DMS53 (cell line): ENCODE measurements at places on chromosomes 12 and 14.

DNA sequence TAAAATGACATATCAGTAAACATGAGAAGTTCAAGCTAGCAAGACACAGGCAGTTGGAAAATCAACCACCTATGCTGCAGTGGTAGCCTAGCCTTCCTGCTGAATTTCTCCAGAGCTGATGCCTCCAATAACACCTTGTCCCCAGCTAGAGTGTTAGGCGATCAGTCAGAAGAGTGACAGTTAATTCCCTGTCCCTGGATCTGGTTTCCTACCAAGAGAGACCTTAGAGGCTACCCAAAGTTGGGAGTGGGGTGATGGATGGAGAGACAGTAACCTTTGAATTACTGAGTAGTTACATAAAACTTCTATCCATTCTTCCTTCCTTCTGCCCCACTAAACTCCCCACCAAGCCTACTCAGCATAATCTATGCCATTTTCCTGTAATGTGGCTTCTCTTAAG lies 1.9 kb upstream of the ANO2 start:
- no peak for DNase-seq

GRCh38 chr14:99706107-99706900 lies 22.2 kb downstream of the CYP46A1 start:
- no peak for DNase-seq

GRCh38 chr12:113770389-113770865 lies 195.7 kb downstream of the RBM19 start:
- no peak for DNase-seq

DNA sequence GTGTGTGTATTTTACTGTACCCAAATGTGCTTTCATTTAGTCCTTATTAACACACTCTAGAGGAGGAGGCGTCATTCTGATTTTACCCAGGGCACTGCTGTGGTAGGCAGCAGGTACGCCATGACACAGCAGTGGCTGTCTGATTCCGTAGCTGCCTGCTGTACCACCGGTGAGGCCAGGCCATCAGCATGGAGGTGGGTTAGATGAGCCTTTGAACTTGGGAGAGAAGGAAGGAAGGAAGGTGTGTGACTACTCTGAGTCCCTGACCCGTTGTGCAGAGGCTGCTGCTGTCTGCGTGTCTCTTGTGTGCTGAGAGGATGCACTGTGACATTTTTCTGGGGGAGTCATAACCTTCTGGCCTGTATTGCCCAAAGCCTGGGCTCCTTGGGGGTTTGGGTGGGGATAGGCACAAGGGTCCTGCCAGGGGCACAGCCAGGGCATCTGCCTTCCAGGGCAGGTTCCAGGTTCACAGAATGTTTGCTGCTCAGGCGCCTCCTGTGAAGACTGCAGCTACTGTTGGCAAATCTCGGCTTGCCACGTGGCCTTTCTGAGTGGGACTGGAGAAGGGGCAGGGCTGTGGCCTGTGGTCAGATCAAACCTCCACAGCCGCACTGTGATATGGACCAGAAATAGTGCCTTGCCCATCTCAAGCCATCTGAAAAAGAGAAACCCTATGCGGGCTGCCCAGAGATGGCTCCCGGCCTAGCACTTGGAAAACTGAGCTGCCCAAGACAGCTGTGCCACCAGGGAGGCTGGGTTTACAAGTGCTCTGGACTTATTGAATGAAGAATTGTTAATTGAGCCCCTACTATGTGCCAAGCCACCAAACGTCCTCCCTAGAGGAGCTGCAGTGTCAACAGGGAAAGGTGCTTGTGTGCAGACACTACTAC lies 47.1 kb downstream of the MLXIP start:
- no peak for DNase-seq

GRCh38 chr14:68234101-68234905 lies 414.7 kb downstream of the RAD51B start:
- peak; percentile 65 for DNase-seq

GRCh38 chr14:105532735-105533141 lies 6.4 kb downstream of the TMEM121 start:
- DNase-seq: peak; percentile 18

- peak; percentile 50 for DNase-seq
Measured at GRCh38 chr12:93137656-93138612, 208.8 kb upstream of the EEA1 start.

GRCh38 chr12:117437516-117438255 lies 76.3 kb upstream of the NOS1 start:
- DNase-seq: no peak

DNA sequence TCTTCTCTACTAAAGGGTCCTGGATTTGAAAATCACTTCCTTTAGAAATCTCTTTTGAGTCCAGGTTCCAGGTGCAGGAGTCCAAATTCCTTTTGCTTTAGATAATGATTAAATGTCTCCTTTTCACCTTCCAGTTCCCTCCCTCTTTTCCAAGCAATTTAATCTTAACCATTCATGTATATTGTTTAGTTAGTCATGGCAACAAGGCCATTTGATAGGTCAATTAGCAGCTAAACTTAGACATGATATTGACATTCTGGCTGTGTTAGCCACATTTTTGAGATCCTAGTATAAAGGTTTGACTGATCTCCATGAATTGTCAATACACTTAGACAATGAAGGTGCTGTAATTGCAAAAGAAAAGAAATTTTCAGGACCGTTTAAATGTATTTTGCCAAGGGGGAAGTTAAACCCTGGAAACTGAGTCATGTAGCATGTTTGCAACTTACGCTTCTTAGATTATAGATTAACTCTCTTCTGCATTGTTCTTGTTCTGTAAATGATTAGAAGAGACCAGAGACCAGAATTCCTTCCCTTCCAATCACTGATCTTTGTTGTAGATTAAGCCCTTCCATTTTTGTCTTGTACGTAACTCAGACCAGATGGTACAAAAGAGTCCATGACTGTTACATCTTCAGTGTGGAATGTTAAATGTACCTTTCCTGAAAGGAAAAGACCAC lies 12.4 kb upstream of the C12orf75 start:
- peak; percentile 75 for DNase-seq

DNA sequence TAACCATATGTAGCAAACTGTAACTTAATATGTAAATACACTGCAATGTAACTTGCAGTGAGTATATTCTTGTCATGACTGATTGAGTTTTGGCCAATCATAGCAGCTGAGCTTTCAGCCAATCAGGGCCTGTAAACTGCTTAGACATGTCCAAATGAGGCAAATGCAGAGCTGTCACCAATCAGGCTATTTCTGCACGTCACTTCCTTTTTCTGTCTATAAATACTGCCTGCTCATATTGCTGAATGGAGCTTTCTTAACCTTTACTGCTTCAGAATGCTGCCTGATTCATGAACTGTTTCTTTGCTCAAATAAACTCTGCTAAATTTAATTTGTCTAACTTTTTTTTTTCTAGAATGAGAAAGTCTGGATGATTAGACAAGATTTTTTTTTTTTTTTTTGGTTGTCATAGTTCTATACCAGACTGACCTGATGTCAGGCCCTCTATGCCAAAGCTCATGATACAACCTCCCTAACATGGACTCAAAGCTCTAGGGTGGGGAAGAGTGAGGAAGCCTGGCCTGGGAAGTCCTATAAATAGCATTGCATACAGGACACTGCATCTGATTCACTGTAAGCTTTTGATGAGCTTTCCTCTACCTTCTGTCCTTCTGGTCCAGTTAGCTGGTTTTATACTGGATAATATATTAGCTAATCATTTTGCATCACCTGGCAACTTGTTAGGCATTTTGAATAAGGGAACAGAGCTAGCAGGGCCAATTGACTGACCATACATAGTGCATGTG lies 12.0 kb downstream of the MGP start:
- DNase-seq: peak; percentile 31

GRCh38 chr12:72677139-72677538 lies 405.0 kb downstream of the TRHDE start:
- DNase-seq: peak; percentile 23

GRCh38 chr12:78878866-78879265 lies 14.3 kb downstream of the SYT1 start:
- DNase-seq: peak; percentile 83

- no peak for DNase-seq
Measured at GRCh38 chr14:54881235-54881760, 21.3 kb downstream of the GCH1 start.

- DNase-seq: no peak
Measured at GRCh38 chr14:52850451-52850909, 59.1 kb upstream of the GNPNAT1 start.

- DNase-seq: no peak
Measured at GRCh38 chr12:42262271-42262670, 24.2 kb upstream of the YAF2 start.

DNA sequence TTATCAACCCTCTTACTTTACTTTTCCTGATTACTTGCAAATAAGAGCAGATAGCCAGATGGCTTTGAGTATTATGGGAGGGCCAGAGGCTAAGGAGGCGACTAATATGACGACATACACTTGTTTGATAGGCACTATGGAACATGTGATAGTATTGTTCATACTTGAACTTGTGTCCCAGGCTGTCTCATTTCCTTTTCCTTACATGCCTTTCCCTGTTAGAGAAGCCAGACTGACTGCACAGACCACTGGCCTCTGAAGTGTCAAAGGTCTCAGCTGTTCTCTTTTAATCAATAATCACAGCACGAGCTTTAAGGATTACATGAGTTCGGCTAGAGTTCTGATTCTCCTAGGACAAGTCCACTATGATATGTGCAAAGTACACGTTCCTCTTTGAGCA lies 326.0 kb downstream of the PRKD1 start:
- no peak for DNase-seq

DNA sequence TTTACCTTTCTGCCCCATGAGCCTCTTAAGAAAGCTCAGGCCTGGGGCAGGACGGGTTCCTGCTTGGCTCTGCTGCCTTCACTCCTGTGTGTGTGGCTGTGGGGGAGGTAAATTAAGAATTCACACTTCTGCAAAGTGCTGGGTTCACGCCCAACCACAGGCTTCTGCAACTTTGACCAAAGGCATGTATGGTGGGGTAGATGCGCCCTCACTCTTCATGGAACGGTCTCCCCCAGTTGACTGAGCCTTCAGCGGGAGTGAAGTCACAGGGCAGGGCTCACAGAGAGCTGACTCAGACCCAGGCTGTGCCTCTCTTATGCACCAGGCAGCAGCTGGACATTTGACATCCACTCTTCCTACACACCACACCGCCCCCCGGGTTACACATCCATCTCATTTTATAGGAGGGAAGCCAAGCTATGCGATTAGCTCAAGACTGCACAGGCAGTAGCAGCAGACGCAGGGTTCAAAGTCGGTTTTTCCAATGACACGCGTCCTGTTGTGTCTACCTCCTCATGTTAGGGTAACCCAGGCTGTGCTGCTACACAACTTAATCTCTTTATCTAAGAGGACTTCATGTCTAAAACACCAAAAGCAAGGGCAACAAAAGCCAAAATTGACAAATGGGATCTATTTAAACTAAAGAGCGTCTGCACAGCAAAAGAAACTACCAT lies 15.4 kb upstream of the BCL11B start:
- DNase-seq: no peak

- DNase-seq: peak; percentile 71
Measured at GRCh38 chr14:24079491-24080141, 8.3 kb downstream of the CPNE6 start.

GRCh38 chr14:95348395-95349080 lies 28.8 kb upstream of the CLMN start:
- DNase-seq: no peak

DNA sequence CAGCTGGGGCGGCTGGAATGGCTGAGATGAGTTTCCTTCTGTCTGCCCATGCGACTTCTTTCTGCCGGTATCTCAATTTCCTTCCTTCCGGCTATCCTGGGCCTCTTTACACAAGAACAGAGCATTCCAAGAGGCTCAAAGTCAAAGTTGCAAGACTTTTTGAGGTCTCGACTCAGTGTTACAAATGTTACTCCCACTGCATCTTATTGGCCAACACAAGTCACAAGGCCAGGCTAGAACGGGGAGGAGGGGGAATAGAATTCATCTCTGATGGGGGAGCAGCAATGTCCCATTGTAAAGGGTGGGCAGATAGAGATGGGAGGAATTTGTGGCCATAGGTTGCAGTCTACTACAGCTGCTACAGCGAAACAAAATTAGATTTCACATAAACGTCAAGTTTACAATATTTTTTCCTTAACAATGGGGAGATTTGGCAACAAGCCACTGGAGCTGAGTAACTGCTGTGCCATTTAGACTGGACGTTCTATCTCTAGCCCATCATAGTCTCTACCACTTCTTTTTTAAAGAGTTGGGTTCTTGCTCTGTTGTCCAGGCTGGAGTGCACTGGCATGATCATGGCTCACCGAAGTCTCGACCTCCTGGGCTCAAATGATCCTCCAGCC lies 9.5 kb upstream of the NYNRIN start:
- DNase-seq: no peak

- DNase-seq: no peak
Measured at GRCh38 chr12:94039199-94039840, 109.1 kb upstream of the PLXNC1 start.

GRCh38 chr12:16258963-16259362 lies 18.5 kb downstream of the SLC15A5 start:
- DNase-seq: no peak

DNA sequence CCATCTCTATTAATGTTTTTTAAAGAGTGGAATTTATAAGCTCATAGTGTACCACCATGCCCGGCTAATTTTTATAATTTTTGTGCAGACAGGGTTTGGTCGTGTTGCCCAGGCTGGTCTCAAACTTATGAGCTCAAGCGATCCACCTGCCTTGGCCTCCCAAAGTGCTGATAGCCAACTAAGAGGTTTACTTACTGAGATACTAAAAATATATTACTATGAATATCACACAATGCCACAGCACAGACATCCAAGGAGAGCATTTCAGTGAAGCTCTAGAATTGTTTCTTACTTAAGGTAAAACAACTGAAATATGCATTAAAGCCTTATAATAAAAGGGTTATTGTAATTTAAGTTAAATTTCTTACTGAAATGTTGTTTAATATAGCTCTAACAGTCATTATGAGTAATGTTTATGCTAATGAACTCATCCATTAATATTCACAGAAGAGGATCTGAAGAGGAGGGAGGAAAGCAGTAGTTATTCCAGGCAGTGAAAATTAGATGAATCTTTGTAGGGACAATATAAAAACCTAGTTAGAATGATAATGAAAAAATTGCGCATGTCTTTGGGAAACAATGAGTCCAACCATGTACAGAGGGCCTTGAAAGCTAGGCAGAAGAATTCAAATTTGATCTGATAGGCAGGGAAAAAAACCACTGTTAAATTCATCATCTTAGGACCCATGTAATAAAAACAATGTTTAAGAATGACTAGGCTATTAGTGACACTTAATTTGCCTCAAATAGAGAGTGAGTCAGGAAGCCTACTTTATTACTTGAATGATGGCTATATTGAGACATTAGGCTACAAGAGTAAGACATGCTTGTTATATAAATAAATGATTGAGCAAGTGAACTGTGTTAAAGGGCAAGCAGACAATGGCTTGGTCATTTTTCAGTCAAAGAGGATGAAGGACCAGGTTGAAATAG lies 99.2 kb downstream of the SLC41A2 start:
- DNase-seq: no peak

DNA sequence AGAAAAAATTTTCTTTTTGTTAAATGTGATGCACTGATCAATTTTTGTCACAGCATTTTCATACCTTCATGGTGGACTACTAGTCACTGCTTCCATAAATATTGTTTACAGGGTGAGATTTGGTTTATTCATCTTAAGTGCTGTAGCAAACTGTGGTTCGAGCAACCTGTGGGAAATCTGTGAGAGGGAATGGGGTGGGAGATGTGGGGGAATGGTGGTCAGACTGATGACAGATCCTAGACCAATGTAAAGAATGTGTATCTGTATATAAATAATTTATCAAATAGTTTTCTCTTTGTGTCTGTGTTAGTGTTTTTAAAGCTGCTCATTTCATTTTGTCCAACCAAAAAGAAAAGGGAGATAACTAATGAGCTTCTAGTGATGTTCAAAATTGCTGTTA lies 26.7 kb downstream of the CSRP2 start:
- DNase-seq: no peak

GRCh38 chr14:20350282-20350681 lies 6.8 kb downstream of the PARP2 start:
- no peak for DNase-seq
